CD14-positive monocyte (primary cell): ENCODE measurements at places on chromosomes 7 and 10.

DNA sequence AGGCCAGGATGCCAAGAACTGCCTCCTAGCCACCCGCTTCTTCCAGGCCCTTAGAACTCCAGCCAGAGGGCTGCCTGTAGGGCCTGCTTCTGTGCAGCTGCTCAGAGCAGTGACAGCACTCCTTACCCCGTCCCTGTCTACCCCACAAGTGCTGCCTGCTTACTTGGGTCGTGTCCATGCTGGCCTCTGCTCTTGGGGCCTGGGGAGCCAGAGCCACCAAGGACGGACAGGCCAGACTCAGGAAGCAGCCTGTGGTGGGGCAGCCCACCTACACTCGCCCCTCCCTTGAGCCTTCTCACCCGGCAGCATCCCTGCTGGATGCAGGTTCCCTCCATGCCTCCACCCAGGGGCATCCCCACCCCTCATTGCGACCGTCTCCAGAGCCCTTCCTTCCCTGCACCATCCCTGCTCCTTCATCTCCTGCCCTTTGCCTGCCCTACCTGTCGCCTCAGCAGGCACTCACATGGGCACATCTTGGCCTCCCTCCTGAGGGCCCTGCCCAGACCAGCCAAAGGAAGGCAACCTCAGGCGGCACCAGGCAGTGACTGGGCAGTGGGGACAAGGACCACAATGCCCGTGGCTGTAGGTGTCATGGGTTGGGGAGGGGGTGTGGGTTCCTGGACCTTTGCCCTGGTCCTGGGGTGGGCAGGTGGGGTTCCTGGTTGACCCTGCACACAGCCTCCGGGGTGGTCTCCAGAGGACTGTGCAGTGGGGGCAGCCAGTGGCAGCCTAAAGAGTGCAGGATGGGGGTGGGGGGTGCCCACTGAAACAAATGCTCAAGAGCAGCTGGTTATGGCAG is 78.0 kb upstream of the TNS3 start:
- no peak for DNase-seq

- DNase-seq: peak; percentile 30
Measured at GRCh38 chr10:35379226-35380137, 43.2 kb downstream of the CCNY start.

DNA sequence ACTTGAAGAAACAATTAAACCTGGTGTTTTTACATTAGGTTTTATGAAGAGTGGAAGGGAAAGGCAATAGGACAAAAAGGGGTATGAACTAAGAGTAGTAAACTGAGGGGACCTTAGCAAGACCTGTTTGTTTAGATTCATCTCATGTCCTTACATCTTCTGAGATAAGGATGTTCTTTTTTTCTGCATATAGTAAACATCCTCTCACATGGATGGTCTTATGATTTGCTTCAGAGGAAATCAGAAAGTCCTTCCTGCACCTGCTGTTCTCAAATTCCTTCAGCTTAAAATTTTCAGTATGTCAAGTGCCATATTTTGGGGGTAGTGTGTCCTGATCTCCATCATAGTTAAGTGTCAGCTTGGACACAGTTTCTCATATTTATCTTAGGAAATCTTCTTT is 232.6 kb downstream of the ADK start:
- DNase-seq: no peak

DNA sequence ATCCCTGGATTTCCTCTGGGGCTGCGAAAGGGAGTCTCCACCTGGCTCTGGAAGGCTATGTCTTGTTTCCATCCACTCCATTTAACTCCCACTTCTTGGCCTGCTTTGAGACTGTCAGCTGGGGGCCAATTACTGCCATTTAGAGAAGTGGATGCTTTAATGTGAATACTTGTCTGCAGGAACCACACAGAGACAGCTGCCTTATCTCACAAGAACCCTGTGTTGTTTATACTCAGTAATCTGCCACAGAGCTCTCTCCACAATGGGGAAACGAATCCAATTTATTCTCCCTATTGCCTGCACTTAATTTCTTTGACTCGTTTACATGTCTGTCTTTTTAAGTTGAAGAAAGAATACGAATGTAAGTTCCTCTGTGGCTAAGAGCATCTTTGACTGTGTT is 787.0 kb upstream of the C7orf33 start:
- no peak for DNase-seq

GRCh38 chr10:91944880-91945630 is 21.5 kb downstream of the BTAF1 start:
- no peak for DNase-seq

- DNase-seq: no peak
Measured at GRCh38 chr10:126736727-126737126, 66.2 kb upstream of the C10orf90 start.

- DNase-seq: no peak
Measured at GRCh38 chr7:150964593-150965111, 13.5 kb downstream of the KCNH2 start.

GRCh38 chr7:93817526-93817925 is 73.0 kb downstream of the TFPI2 start:
- DNase-seq: no peak

DNA sequence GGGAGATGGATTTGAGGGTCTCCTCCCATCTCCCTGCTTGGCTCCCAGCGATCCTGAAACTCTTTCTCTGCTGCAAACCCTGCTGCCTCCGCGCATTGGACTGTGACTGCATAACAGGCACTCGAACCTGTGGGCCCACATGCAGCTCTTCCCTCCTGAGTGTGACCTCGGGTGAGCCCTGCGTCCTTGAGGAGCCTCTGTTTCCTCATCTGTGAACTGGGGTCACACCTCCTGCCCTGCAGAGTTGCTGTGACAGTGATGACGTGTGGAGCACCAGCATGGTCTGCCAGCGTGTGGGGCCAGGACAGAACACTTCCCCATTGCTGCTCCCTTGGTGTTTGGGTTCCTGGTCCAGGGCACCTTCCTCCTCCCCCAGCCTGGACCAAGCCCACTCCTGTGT is 46.9 kb upstream of the PSMG3 start:
- DNase-seq: no peak

DNA sequence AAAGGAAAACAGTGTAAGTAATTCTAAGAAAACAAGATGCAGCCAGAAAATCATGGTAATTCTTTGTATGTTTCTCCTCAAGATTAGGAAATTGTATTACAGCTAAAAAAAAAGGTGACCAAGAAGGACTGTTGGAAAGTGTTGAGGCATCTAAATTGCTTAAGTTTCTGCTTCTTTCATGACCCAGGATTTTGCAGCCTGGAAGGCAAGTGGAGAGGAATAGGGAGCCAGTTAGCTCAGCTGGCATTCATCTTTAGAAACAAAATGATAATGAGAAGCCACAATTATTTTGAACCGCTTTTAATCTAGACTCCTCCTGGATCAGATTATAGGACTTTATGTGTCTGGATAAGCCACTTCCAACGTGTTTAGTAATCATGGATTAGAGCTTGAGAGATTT is 56.8 kb upstream of the TMEM229A start:
- no peak for DNase-seq

DNA sequence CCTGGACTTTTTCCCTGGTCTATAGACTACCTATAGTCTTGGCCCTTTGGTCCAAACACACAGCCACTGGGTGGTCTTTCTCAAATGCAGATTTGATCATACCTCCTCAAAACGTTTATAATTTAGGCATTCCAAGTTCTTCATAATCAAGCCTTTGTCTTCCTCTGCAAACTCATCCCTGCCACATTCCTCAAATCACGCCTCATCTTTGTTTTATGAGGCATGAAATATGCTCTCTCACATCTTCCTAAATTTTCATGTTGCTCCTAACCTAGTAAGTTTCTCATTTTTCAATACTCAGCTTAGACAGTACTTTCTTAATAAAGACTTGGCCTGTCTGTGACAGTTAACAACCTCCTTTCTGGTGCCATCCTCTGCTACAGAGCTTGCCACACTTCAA is 10.9 kb upstream of the HERC4 start:
- DNase-seq: no peak

DNA sequence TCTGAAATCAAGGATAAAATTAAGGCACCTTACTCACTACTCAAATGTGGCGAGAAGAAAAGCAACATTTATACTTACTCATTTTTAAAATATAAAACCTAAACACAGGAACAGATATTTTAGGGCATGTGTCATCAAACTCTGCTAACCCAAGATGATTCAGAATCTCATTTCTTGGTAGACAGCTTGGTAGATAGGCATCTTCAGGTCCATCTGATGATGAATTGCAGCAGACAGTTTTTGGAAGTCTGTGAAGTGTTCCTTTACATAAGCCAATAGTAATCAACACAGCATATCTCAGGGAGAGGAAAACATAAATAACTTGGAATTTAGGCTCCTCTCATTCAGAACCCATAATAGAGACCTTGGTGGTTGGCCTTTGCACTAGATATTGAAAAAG is 3.4 kb downstream of the HIPK2 start:
- peak; percentile 58 for DNase-seq

- no peak for DNase-seq
Measured at GRCh38 chr7:26918241-26918640, 53.9 kb upstream of the SKAP2 start.

DNA sequence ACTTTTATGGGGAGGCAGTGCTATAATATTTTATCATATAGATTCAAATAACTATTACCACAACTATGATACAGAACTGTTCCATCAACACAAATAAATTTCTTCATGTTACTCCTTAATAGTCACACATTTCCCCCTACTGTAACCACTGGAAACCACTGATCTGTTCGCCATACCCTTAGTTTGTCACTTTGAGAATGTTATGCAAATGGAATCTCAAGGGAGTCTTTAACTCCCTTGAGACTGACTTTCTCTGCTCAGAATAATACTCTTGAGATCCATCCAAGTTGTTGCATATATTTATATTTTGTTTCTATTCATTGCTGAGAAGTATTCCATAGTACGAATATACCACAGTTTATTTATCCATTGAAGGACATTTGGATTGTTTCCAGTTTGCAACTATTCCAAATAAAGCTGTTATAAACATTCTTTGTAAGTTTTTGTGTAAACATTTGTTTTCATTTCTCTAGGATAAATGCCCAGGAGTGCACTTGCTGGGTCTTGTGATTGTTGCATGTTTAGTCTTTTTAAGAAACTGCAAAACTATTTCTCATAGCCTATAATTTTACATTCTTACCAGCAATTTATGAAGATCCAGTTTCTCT is 19.7 kb upstream of the PON2 start:
- no peak for DNase-seq

GRCh38 chr10:127549009-127549408 is at the start of gene NPS:
Gene NPS (plus strand): TSS chr10:127549309. CDS start chr10:127549369, 60 bp downstream.
- no peak for DNase-seq

DNA sequence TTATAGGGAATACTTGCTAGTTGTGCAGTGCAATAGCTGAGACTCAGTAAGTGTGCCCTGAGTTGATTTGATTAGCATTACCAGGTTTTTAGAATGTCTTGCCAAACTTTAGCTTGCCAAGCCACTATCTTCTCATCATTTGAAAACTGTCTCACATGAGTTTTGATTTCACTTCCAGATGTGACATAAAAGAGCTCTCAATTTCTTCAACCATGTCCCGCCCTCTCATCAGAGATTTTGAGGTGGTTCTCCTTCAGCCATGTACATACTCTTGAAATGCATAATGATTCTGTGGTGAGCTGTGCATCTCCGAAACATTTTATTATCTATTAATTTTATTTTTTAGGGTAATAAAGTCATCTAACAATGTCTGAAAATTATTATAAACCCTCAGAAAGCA is 215.0 kb upstream of the SEMA3E start:
- DNase-seq: no peak

DNA sequence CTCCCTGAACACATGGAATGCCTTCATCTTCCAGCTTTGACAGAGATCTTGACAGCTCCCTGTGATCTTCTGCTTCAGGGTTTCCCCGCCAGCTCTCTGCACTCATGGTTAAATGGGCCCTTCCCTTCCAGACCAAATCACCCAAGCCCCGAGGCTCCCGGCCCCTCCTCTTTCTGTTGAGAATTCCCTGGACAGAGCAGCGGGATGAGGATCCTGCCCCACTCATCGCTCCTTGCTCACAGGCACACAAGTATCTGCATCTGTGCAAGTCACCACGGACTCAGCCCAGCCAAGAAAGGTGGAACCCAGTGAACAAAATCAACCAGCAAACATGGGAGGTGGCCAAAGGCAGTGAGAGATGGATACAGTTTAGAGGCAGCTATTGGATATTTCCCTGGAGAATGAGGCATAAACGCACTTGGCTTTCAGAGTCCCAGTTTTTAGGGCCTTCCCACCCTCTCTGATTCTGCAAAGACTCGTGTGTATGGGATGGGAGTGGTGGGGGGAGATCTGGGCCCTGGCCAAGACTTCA is 37.7 kb upstream of the CXCL12 start:
- no peak for DNase-seq

DNA sequence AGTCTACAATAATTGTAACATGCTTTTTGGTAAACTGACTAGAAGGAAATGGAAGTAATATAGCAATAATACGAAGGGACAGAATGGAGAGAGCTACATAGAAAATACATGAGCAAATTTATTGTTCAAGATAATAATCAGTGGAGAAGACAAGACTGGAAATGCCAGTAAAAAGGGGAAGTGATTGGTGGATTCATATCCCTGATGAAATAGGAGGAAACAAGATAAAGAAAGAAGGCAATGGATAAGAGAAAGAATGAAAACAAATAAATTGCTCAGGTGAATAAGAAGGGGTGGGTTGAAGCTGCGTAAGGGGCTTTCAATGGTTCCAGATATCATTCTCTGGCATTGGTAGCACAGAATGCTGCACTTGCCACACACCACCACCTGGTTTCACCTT is 135.9 kb downstream of the LRRN3 start:
- DNase-seq: no peak

DNA sequence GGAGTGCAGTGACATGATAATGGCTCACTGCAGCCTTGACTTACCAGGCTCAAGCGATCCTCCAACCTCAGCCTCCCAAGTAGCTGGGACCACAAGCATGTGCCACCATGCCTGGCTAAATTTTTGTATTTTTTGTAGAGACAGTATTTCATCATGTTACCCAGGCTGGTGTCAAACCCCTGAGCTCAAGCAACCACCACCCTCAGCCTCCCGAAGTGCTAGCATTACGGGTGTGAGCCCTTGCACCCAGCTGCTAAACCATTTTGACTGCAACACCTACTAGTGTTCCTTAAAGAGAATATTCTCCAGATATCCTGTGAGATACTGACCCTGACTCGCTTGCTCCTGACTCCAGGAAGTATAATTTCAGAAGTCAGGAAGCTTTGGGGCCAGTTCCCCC is 85.8 kb downstream of the PLXNA4 start:
- no peak for DNase-seq

DNA sequence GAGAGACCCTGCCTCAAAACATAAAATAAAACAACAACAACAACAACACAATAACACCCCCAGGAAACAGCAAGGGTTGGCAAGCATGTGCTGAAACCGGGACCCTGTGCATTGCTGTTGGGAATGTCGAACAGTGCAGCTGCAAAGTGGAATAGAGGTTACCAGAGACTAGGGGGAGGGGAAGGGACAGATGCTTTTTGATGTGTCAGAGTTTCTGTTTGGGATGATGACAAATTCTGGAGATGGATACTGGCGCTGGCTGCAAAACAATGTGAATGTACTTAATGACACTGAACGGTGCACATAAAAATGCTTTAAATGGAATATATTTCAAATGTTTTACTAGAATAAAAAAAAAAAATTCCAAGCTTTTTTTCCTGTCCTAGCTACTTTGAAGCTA is 241.8 kb downstream of the TEX36 start:
- no peak for DNase-seq
